Right hindlimb (tissue), 1 donor: ENCODE measurements at places on chromosomes 1 and 21.
A peak's percentile ranks its signal among the peaks of the same experiment; 100 is the strongest.

DNA sequence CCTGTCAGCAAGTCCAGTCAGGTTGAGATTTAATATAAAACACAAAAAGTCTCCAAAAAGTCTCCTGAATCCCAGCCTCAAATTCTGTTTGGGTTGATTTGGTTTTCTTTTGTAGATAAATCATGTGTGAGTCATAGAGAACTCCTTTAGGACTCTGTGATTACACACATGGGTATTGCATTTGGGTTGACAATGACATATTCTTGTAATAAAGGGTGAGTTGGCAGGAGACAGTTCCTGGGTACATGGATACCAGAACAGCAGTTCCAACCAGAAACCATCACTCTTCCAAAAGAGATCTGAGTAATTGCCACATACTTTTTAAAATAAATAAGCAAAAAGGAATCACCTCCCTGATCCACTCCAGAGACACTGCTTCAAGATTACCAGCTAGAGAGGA is 8.9 kb downstream of the CR2 start:
- DNase-seq: no peak

GRCh38 chr1:109250454-109251276 is 1.3 kb downstream of the CELSR2 start:
- no peak for DNase-seq

DNA sequence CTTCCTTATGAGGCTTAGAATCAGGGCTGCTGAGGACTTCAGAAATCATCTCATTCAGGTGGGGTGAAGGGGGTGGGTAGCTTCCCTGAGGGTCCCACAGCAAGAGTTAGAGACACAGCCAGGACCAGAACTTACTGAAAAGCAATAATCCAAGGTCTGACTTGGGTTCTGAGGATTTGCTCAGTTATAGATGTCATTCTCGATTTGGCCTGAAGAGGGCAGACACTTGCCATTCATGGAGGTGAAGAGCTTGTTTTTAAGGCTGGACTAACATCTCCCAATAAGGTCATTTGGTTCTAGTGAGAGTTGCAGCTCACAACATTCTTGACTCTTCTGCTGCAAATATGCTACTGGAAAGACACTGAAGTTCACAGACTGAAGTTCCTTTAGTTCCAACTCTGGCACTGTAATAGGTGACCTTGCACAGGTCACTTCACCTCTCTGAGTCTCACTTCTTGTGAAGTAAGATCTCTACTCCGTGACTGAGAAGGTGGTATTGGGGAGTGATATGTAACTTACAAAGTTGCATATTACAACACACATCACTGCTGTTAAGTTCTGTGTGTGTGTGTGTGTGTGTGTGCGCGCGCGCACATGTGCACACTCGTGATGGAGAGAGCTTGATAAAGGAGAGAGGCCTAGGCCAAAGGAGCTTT is 69.8 kb upstream of the DIRAS3 start:
- peak; percentile 61 for DNase-seq

DNA sequence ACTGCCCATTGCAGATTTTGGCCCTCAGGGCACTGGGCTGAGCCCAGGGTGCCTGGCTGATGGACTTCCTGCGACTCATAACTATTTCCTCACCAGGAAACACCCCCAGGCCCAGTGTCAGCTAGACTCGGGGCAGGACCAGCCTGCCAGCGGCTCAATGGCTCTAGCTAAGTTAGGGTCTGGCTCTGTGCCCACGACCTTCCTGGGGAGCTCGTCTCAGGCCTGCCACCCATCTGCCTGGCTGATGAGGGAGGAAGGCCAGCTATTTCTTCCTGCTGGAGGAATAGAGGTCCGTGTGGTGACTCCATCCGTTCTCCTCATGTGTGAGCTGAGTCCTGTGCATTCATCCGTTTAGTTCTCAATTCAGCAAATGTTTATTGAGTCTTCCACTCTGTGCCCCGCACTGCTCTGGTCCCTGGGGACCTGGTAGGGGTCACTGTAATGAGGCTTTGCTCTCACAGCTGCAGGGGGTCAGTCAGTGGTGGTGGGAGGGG is 44.5 kb downstream of the KIRREL1 start:
- DNase-seq: no peak

GRCh38 chr1:165173818-165174217 is 182.7 kb downstream of the LMX1A start:
- DNase-seq: no peak

DNA sequence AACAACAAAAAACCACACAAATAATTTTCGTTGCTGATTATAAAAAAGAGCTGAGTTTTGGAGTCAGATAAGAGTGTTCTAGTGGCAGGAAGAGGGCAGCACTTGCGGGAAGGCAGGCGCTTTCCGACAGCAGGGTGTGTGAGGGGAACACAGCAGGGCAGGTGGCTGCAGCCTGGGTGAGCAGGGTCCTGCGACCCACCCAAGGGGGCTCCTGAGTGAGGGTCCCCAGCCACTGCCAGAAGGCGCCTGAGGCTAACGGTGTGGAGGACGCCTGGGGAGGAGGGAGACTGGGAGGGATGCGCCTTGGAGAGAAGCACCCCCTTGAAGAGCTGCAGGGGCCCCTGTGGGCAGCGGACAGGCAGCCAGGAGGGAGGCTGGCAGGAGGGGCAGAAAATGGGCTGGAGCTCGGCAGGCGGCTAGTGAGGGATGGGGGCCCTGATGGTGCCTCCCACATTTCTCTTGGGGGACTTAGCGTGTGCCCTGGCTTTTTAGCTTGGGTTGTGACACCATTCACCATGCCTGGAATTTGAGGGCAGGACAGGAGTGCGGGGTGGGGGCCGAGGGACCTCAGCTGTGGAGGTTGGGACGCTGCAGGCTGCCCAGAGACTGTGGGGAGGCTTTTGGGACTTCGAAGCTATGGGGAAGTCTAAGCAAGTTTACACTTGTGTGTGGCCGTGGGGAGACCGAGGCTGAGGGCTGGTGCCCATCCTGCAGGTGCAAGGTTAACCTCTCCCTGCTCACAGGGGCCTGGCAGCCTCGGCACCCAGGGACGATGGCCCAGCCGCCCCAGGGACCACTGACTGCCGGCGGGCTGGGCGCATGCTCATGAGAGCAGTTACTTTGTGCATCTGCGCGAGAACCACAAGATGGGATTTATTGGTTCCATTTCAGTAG is 111.4 kb downstream of the SIK1 start:
- DNase-seq: no peak

- DNase-seq: peak; percentile 99
These were observed at the start of gene KIF1B for GRCh38 chr1:10209905-10210810. Gene KIF1B (plus strand): TSS chr1:10210570. CDS start chr1:10232329, 21,759 bp downstream.

DNA sequence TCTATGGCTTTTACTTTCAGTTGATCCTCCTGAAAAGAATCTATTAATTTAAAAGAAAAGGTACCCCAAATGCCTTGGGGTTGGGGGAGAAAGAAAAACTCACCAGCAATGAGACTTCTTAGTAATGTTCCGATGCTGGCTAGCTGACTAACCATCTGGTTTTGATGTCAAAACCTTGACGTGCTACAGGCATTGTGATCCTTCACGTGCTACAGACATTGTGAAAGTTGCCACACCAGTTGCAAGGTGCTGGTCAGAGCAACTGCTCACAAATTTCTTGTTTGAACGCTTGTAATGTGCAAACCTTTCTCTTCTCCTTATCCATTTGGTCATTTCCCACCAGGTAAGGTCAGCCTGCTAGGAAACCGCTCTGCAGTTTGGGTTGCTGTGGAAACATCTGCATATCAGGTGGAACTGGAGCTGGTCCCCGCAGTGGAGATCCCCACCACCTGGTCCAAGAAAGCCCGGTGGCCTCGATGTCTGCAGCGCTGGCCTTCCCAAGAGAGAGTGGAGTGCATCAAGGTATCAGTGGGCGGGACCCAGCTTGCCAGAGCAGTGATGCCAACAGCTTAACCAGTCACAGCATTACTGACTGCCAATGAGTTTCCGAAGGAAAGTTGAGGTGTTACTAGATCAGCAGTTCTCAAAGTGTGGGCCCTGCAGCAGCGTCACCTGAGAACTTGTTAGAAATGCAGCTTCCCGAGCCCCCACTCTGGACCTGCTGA is 16.1 kb downstream of the MAB21L3 start:
- DNase-seq: no peak

DNA sequence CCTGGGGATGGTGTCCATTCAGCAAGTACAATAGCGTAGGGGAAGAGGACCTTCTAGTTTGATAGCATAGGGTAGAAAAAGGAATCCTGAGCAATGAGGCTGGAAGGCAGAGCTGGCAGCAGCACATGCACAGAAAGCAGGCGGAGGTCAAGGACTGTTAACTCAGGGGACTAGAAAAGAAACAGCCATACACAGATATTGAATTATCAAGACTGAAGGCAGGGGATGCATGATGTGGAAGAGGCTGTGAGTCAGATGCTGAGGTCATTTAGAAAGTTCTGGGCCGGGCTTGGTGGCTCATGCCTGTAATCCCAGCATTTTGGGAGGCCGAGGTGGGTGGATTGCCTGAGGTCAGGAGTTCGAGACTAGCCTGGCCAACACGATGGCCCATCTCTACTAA is 65.6 kb downstream of the OPTC start:
- no peak for DNase-seq

GRCh38 chr1:3410142-3410925 is 44.1 kb upstream of the ARHGEF16 start:
- peak; percentile 74 for DNase-seq

- peak; percentile 58 for DNase-seq
These were observed 3.0 kb upstream of the SDE2 start for GRCh38 chr1:226001963-226002666.

DNA sequence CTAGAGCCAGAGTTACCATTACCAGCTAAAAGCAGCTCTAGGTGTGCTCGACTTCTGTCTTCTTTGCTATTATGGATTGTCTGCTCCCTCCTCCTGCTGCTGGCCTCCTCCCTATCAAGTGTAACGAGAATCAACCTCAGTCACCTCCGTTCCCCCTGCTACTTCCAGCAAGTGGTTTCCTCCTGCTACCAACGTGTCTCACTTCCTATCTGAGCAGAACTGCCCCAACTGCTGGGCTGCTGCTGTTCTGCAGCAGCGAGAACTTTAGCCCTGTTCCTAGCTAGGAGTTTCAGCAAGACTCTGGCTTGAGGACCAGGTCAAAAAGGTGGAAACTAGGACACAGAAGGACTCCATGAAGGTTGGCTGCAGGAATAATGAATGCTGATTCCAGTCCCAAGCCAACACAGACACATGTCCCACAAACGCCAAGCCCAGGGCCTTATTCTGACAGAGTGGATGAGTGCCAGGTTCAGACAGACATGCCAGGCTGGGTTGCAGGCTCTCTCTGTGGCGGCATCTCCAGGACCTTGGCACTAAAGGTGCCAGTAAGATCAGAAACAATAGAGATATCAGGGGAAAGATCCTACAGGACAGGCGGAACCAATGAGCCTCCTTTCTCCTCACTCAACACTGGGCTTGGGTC is 46.9 kb downstream of the CD34 start:
- no peak for DNase-seq

DNA sequence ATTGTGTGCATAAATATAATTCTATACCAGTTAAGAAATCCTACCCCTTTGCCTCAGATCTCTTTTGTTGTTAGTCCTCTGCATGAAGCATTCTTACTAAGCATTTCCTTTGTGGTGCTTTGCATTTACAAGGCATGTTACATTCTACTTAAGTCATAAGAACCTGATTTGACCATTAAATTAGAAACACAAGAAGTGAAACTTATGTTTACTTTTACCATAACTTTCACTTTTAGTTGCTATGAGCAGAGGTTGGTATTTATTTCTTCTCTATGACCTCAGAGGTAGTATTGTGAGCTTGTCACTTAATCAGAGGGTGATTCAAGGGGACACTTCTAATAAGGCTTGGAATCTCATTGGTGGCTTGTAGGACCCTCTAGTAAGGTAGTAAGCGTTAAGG is 9.0 kb downstream of the FAM20B start:
- DNase-seq: no peak

DNA sequence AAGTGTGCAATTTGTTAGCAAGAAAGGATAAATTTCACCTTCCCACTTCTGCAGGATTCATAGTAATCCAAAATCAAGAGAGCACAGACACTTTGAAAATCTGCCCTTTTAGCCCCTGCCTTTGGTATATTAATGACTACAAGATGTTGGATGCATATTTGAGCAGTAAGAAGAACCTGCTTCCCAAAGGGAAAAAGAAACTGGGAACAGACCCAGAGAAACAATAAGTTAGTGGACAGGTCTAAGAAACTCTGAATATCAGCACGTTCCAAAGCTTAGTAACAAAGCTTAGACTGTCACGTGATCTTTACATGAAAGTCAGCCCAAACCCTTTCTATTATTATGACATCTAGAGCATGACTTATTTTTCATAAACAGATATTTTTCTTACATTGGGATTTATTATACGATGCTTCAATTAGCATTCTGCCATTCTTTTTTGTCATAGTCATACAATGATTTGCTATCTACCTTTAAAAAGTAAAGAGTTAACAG is 390.9 kb upstream of the ADGRL2 start:
- DNase-seq: no peak

DNA sequence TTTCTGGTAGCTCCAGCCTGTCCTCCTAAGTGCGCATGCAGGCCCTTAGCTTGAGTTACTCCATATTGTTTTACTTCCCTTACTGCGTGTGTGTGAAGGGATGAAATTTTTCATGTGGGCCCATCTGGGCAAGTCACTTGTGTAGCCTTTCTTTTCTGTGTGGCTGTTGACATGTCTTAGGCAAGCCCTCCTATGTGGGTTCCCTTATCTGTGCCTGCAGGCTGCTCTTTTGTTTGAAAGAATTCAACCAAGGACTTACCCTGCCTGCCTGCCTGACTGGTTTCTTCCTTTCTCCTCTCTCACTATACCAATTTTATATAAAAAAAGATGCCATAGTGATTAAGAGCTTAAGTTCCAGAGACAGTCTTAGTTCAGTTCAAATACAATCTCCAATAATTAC is 249.3 kb downstream of the ATG4C start:
- no peak for DNase-seq

GRCh38 chr1:17875882-17876280 is 120.7 kb downstream of the ACTL8 start:
- no peak for DNase-seq

DNA sequence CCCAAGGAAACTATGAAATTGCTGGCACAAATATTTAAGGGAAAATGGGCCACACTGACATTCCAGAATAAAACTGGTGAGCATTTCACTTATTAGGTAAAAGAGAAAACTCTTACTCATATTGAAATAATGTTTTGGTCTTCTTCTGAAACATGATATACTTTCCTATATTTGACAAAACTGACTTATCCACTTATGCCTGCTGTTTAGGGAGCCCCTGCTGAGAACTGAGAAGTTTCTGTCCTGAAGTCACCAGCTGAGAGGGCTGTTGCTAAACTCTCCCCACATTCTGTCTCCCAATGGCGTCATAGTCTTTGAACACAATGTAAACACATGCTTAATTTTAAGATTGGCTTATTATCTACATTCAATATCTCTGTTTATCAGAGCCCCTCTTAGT is 46.8 kb upstream of the ZC3H11B start:
- DNase-seq: no peak

DNA sequence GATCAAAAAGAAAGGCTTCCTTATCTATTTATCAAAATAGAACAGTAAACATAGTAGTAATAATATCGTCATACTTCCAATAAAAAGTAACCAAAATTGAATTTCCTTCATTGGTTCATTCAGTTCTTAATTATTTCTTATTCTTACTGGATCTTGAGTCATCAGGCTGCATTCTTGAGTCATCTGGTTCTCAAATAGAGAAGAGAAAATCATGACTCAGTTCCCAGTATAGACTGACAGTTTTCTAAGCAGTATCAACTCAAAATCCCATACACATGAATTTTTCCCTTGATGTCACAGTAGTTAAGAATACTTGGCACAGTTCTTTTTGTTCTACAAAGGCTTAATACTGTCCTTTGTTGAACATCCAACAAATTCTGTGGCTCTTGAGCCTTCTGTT is 626.9 kb upstream of the ADGRL4 start:
- DNase-seq: no peak
